Large intestine (tissue), 12 donors: ENCODE measurements at places on chromosomes 5 and 9. TPM values are rescaled to one million over a fixed set of nuclear protein-coding genes. Genes with fewer than 3 reads are reported as not detected.

- no peak for DNase-seq
These were observed 272.2 kb downstream of the PRELID2 start for GRCh38 chr5:145562931-145563330.

DNA sequence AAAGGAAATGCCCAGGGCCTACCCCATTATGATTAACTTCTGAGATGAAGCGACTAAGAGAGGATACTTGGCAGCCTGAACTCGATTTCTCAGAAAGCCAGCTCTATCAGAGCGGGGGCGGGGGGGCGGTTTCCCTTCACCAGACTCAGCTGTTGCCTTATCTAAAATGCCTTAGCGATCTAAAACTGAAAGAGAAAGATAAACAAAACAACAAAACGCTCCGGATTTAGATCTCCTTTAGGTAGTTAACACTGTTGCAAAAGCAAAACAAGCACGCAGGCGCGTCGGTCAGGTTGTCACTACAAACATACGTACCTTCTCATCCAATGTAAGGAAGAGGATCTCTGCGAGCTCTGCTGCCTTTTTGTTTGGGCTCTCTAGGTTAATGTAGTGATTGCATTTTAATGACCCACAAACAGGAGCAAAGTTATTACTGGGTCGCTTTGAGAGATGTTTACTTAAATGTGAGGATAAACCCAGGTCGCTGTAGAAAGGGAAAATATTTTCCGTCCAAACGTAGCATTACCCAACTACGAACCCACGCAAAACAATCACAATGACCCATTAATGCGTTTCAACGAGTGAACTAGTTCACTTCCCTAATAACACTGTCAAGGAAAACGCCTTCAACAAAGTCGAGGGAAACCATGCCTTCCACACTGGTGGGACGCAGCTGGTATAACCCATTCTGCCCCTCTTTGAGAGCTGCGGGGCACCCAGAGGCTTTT is 982 bp downstream of the EPB41L4A start:
- no peak for DNase-seq

DNA sequence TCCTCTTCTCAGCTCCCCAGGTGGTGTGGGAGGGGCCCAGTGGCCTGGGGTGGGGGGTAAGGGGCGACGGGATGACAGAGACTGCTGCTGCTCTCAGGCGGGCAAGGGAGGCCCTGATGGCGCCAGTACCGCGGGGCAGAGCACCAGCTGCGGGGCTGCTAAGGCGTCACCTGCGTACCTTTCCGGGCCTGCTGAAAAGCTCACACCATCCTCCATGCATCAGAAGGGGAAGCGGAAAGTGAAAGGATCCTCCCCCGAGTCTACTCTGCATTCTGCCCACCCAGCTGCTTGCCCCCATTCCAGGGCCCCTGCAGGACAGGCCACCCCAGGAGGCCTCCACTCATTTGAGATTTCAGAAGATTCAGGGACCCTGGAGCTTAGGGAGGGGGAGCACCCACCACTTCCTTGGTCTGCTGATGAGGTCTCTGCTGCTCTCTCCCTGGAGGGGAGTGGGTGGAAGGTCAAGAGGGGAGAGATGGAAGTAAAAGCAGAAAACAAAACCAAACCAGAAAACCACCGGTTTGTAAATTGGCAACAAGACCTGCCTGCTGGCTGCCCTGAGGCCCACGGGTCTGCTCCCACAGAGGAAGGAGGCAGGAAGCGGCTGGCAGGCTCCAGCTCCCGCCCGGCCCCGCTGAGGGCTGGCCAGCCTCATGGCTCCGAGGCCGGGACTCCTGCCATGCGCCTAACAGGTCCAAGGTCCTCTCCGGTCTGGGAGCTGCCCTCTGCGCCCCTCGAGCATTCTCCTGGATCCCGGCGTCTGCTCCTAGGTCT is 33.6 kb downstream of the PRRT1B start:
- no peak for DNase-seq

DNA sequence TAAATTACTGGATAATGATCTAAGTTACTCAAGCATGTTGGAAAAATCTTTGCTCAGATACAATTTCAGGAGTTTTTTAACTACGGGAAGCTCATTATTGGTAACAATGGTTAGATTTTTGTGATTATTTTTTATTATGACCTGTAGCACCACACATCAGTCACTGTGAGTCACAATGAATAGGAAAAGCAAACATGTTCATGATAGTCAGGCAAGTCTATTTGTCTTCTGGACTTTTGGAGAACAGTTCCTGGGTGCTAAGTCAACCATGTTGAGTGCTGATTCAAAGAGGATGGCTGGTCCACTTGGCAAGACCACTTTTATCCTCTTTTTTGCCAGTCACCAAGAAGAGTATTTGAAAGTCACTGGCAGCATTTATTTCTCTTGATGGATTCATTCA is 403.2 kb downstream of the KIF4B start:
- no peak for DNase-seq

DNA sequence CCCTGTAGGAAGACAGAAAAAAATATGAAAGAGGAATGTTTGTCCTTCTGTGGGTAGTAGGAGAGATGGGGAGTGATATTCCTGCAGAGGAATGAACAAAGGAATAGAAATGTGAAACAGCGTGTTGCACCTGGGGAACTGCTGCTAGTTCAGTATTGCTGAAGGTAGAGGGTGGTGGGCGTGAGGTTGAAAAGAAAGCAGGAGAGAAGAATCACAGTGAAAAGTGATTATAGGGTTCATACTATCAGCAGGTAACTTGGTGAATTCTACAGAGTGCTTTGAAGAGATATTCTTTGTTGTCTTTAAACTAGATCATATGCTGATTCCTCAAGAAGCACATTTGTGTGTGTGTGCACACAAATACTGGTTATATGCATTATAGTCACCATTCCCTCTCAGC is 95.6 kb downstream of the ADGRV1 start:
- no peak for DNase-seq

GRCh38 chr9:84655447-84655846 is 14.1 kb upstream of the NTRK2 start:
- DNase-seq, result no peak

DNA sequence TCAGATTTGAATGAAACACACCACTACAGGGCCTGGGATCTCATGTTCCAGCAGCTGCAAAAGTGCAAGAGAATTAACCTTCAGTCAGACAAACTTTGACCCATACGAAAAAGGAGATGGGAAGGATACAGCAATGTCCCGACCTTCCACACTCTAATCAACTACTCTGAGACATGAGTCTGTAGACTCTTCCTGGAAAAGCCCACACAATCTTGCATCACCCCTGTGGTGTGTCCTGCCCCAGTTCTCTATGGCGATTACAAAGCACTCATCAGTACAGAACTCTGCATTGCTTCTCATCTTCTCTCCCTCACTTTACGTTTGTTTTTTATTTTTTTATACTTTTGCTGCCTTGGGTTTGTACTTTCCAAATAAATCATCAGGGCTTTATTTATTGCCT is 241.0 kb upstream of the KIF2A start:
- no peak for DNase-seq

- no peak for DNase-seq
These were observed 1183.0 kb downstream of the MAT2B start for GRCh38 chr5:164688437-164688836.

DNA sequence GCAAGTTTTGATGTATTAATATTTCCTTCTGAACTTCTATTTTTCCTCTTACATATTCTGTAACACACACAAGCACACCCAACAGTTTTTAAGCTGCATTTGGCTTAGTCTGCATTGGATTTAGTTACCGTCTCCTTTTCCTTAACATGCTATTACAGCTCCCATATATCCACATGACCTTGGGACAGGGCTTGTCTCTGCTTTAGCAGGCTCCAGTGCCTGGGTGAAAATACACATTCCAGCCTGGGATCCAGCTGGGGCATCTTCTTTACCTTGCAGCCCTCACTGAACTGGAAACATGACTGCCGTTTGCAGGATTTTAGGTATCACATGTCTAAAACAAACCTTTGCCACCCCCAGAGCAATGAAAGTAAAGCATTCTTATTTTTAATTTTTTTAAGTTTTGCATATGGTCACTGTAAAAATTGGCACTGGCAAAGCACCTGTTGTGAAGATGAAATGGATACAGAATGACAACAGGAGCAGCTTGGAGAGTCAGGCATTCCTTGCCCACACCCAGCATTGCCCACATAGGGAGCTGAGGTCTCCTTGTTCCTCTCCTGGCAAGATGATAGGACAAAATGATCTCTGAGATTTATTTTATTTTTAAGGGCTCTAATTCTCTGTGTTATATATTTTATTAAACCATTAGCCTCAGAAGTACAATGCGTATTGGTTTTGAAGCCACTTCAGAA is 4.0 kb downstream of the GADD45G start:
- DNase-seq, result peak; percentile 37

- no peak for DNase-seq
These were observed 162.0 kb upstream of the SNX2 start for GRCh38 chr5:122612901-122613300.

GRCh38 chr5:17336054-17336453 is 118.6 kb downstream of the BASP1 start:
- DNase-seq, result no peak

DNA sequence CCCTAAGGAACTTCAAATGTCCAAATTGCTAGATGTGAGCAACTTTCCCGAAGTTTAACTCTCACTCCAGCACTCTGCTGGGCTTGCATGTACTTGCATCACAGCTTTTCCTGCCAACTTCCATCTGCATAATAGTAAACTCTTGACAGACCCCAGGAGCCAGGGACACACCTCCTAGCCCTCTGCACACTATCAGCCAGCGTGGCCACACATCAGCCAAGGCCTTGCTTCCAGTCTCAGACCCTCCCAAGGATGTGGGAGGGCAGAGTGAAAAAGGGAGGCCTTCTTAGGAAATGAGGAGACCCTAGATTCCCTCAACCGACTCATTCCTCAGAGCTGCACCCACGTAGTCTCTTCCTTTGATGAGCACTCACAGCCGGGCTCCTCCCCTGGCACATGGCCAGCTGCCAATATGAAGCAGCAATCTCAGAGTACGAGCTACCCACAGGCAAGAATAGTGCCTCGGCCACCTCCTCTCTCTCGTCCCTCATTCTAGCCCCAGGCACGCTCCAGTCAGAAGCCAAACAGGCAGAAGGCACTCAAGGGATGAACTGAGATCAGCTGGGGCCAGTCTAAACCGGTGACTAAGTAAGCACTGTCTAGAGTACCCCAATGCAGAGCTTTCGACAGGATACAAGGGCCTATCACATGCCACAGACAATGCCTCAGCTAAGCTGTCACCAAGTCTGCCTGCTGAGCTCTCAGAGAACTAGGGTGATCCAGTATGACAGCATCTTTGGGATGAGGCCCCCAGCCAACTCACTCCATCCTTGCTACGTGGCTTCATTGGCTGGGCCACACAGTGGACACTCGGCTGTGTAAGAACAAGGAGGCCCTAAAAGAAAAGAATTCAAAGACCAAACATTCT is 2.3 kb downstream of the P4HA2 start:
- no peak for DNase-seq

DNA sequence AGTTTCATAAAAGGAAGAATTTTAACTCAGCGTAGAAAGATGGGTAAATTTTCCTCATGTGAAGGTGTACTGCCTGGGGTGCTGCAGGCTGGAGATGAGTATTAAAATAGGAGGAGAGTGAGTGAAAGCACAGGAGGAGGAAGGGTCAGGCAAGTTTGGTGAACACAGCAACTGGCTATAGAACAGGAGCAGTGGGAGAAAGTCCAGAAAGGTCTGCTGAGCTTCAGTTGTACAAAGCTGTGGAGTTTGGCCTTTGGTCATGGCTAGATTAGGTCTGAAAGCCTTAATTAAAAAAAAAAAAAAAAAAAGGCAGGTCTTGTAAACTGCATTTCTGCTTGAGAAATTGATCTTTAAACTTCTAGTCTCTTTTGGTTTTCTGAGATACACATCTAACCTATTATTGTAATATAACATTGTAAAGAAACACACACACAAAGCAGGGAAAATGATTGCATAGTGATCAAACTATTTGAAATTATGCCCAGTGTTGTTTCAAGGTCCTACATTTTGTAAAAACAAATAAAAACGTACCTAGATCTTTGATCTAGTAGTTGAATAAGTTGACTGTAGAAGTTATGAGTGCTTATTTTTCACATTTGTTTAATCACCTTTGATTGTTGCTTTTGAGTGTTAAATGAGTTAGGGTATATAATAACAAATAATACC is 43.6 kb downstream of the MAP3K1 start:
- DNase-seq, result peak; percentile 62

GPR150 gene
- polyA plus RNA-seq, result 0.90 TPM

TRPM6 gene
- 7.8 TPM for polyA plus RNA-seq

DNA sequence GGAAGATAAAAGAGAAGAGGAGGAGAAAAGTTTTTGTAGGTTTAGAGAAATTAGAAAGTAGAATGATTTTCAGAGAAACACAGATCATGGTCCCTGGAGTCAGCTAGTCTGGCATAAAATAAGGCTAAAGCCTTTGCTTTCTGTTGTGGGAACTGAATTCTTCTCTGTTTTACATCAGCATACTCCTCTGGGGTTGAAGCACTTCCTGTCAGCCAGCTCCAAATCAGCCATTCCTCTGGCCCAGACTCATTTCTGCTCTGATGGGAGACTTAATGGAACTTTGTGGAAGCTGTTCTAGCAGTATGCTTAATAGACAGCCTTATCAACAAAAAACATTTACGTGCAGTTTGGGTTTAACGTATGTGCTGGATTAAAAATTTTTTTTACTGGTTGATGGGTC is 143.2 kb downstream of the HMHB1 start:
- DNase-seq, result no peak

BAAT gene
- polyA plus RNA-seq, result 0.60 TPM

FYB1 gene
- polyA plus RNA-seq, result 6.8 TPM

DNA sequence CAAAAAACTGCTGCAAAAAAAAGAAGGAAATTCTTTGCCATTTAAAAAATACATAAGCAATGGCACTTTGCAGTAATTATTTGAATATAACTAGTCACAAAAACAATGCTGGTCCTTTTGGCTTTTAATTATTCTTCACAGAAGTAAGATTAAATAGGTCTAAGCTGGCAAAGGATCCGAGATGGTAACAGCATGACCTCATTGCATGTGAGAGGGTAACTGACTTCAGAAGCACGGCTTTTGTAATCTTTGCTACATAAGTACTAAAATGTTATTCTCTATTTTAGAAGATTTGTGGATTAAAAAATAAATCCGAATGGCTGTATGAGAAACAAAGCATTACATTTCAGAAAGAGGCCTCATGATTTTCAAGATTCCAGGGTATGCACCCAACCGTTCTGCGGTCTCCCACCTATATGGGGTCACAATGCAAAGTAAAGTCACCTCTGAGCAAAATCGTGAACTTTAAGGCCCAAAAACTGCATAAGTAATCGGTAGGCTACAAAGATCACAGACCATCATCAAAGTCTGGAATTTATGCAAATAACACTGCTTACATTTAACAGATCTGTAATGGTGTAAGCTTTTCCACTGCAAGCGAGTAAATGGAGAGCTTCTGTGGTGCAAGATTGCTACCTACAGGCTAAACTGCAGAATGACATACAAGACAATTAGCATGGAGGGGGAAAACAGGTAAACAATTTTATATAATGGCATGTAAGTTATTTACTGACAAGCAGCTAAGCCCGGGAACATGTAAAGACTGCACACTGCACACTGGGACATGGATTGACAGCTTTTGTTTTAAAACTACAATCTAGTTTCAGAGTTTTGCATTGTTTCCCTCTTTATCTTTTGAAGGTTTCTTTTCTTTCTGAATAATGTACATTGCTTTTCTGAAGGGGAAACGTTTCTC is 231.6 kb downstream of the SLF1 start:
- peak; percentile 20 for DNase-seq

GRCh38 chr5:124124711-124125229 is 612.8 kb downstream of the CSNK1G3 start:
- DNase-seq, result no peak

GRCh38 chr9:108017671-108018070 is 528.1 kb upstream of the KLF4 start:
- no peak for DNase-seq

- peak; percentile 2 for DNase-seq
These were observed 1.3 kb upstream of the ST8SIA4 start for GRCh38 chr5:100904259-100904861.

C5orf46 gene
- not detected for polyA plus RNA-seq
